Stimulated activated CD8-positive, alpha-beta memory T cell treated with anti-CD3 and anti-CD28 coated beads, Interleukin-4, amount 100 ng/mL, for 1 hour (primary cell): ENCODE measurements at places on chromosomes 11 and 22.

- no peak for DNase-seq
These were observed 169.8 kb upstream of the TENM4 start for GRCh38 chr11:79610678-79611077.

DNA sequence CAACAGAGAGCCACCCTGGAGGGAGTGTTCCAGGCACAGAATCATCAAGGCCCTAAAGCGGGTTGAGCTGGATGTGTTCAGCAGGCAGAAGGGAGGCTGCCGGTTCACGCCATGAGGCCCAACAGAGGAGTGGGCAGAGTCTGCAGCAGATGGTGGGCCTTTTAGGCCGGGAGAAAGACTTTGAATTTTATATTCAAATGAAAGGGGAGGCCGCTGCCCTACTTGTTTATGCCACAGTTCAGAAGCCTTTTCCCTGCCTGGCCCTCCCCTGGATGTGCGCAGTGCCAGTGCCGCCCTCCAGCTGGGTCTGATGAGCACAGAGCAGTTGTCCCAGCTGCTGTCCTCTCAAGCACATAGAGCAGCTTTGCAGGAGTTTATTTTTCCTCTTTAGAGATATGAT, 46.9 kb upstream of the TTC12 start:
- no peak for DNase-seq

GRCh38 chr11:96257972-96258934, 84.7 kb downstream of the MAML2 start:
- DNase-seq: no peak

- DNase-seq: no peak
These were observed 22.4 kb downstream of the XRRA1 start for GRCh38 chr11:74926304-74927030.

GRCh38 chr11:108984523-108984922, 319.7 kb downstream of the DDX10 start:
- no peak for DNase-seq

DNA sequence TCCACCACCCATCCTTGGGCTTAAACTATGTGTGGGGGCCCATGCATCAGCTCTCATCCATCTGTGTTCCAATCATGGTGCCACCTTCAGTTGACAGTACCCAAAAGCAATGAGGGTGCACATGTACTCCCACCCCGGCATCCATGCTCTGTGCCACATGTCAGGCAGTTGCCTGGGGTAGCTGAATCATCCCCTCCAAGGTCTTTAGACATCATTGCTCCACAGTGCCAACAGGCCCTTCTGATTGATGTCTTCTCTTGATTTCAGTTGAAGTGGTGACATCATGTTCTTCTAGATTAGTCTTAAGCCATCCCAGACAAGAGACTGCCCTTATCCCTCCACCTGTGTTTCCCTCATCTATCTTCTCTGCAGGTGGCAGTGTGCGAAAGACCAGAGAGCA, 42.5 kb downstream of the TMPRSS5 start:
- DNase-seq: no peak

GRCh38 chr22:47625013-47625385, 862.5 kb downstream of the TBC1D22A start:
- DNase-seq: no peak

GRCh38 chr11:37788141-37788877, 1190.3 kb upstream of the RAG2 start:
- no peak for DNase-seq

DNA sequence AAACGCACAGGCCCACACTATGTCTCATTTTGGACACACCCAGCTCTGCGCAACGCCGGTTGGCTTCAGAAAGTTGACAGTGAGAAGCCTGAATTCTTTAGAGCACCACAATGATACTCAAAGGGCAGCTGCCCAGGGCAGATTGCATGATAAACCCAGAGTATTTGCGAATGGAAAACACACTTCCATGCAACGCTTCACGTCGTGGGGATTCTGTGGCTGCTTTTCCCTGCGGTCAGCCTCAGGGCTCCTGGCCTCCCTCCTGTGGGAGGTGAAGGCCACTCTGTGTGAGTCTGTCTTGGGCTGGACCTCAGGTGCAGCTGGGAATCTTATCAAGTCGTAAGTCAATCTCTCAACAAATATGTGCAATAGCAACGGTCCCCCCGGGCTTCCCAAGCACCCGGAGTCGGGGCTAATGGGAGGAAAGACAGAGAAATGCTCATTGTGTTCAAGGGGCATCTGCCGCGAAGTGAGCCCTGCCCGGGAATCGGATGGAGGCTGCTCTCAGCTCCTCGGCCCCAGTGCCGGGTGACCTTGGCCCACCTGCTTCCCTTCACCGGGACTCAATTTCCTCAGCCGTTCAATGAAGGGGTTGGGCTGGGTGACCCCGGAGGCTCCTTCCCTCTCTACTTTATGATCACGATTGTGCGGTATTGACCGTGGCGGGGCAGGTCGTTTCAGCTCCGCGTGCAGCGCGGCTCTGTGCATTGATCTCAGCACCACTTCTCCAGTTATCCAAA, 623.6 kb downstream of the BRD1 start:
- no peak for DNase-seq

- DNase-seq: no peak
These were observed 333.8 kb upstream of the CHORDC1 start for GRCh38 chr11:90556606-90557005.

DNA sequence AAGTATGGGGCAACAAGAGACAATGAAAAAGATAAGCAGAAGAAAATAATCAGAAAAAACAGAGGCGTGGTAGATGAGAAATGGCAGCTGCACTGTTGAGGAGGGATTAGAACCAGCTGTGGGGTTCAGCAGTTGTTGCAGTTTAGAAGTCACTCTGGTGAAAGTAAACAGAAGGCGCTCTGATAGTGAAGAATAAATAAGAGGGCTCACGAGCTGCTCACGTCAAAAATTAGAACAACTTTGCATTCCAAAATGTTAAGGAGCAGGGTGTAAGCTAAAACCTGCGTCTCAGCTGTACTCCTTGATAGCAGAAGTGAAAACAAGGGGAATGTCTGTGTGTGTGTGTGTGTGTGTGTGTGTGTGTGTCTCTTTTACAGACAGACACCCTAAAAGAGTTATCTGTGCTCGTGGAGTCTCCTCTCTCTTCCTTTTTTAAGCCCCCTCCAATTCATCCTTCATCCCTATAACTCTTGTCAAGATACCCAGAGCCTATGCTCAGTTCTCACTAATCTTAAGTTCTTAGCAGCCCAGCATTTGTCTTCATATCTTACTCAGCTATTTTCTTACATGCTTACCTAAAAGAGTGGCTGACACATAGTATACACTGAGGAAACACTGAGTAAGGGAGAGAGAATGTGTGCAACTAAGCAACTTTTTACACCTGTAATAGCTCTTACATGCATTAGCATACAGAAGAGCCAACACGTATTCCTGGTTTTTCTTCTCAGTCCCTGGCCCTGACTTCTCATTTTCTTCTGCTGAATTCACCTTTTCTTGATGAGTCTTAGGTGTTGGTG, 8.9 kb downstream of the TTC17 start:
- no peak for DNase-seq

DNA sequence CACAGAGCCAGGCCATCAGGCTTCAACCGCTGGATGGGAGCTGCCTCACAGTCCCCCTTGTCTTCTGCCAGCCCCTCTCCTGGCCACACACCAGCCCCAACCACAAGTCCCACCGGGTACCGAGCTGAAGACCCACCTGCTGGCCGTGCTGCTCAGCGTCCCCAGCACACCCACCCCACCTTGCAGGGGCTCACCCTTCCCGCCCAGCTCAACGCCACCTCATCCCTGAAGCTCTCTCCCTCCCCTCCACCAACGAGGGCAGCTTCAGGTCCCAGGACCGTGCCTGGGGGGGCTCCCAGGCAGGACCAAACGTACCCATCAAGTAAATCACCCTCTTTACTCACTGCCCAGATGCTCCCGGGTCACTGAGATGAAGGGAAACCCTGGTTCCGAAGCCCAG, 141.0 kb downstream of the CRYBB2 start:
- no peak for DNase-seq

- no peak for DNase-seq
These were observed 17.9 kb downstream of the RBM4B start for GRCh38 chr11:66659763-66660162.

- no peak for DNase-seq
These were observed 272.8 kb downstream of the FAM76B start for GRCh38 chr11:95516786-95517185.

DNA sequence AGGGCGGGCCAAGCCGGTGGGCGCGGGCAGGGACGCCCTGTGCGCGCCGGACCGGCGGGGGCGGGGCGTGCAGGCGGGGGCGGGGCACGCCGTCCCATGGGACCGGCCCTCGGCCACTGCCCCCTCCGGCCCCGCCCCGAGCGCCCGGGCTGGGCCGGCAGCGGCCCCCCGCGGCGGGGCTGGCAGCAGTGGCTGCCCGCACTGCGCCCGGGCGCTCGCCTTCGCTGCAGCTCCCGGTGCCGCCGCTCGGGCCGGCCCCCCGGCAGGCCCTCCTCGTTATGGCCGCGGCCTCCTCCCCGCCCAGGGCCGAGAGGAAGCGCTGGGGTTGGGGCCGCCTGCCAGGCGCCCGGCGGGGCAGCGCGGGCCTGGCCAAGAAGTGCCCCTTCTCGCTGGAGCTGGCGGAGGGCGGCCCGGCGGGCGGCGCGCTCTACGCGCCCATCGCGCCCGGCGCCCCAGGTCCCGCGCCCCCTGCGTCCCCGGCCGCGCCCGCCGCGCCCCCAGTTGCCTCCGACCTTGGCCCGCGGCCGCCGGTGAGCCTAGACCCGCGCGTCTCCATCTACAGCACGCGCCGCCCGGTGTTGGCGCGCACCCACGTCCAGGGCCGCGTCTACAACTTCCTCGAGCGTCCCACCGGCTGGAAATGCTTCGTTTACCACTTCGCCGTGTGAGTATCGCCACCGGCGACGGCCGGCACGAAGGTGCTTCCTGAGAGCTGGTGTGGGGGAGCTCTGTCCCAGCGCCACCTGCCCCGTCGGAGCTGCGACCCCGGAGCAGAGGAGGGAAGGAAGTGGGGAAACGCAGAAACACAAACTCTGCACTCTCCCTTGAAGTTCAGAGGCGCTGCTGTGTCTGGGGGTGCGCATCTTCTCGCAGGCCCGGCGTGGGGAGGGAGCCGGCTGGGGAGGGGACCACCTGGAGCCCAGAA, at the start of gene KCNQ1:
TSS of gene KCNQ1 (plus strand) at position 188 of the 925 bp plus-strand sequence. CDS start at position 279, 91 bp downstream.
- DNase-seq: no peak

GRCh38 chr11:94895451-94895850, 77.9 kb downstream of the CWC15 start:
- DNase-seq: no peak

DNA sequence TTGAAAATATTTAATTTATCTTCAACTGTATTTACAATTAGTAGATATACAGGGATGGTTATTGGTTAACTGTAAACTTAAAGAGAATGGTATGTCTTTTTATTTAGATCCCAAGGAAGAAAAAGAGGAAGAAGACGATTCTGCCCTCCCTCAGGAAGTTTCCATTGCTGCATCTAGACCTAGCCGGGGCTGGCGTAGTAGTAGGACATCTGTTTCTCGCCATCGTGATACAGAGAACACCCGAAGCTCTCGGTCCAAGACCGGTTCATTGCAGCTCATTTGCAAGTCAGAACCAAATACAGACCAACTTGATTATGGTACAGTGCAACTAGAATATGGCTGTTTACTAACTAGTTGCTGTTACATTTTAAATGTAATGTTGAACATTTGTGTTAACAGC, 12.7 kb upstream of the CNTF start:
- no peak for DNase-seq

GRCh38 chr11:79600711-79601110, 159.9 kb upstream of the TENM4 start:
- DNase-seq: no peak

DNA sequence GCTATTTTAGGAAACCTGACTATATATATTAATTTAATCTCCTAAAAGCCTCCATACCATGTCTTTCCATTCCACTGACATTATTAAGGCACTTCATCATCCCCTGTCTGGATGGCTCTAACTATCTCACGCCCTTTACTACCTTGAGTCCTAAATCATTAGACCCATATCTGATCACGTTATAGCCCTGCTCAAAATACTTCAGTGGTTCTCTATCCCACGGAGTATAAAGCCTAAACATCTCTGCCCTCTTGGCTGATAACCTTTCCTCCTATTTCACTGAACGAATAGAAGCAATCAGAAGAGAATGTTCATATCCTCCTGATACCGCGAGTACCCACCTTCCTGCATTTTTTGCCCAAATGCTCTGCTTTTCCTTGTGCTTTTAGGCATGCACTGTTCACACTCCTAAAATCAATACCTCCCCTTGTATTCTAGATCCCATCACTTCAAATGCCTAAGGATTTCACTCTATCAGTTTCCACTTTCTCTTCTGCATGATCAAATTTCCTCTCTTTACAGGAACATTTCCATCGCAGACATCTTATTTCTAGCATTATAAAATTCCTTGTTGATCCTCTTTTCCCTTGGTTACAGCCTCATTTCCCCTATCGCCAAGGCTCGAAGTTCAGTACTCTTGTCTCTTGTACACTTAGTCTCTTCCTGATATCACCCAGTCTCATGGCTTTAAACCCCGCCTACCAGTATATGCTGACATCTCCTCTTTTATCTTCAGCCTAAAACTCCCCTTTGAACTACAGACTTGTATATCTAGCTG, 45.0 kb upstream of the BIRC3 start:
- no peak for DNase-seq

DNA sequence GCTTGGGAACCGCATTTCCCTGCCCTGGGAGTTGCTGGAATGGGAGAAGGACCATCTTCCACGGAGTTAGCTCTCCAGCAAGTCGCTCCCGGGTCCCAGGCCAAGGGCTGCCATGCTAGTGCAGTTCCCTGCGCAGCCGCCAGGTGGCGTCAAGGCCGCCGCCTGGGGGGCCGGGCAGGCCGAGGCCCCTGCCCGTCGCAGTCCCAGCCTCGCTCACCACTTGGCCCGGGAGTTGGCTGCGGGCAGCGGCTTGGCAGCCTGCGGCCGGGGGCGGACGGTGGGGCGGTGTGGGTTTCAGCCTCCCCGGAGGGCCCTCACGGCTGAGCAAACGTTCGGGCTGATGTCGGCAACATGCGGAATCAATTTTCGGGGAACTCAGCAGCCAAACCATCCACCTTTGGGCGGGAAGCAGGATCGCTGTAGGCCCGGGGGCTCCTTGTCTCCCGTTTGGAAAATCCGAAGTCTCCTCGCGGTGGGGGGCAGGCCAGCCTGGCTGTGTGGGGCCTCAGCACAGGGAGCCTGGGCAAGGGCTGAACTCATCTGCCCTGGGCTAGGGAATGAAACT, 415.1 kb downstream of the SOX6 start:
- no peak for DNase-seq

GRCh38 chr11:117950993-117951961, 22.1 kb upstream of the TMPRSS13 start:
- DNase-seq: no peak

DNA sequence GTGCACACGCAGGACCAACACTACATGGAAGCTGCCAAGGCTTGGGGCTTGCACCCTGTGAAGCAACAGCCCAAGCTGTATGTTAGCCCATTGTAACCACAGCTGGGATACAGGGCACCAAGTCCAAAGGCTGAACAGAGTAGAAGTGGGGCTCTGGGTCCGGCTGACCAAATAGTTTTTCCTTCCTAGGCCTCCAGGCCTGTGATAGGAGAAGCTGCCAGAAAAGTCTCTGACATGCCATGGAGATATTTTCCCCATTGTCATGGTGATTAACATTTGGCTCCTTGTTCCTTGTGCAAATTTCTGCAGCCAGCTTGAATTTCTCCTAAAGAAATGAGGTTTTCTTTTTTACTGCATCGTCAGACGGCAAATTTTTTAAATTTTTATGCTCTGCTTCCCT, 941.2 kb downstream of the FAM181B start:
- no peak for DNase-seq

GRCh38 chr22:29765905-29766631, 739 bp downstream of the ZMAT5 start:
- no peak for DNase-seq

GRCh38 chr11:130798280-130798679, 118.0 kb downstream of the SNX19 start:
- no peak for DNase-seq

GRCh38 chr22:17753401-17753989, 20.8 kb downstream of the BID start:
- no peak for DNase-seq
